ENCODE measurements at places on chromosomes 13 and 19. TPM values are rescaled to one million over a fixed set of nuclear protein-coding genes. Genes with fewer than 3 reads are reported as not detected.

CEACAM20 gene
- not detected for total RNA-seq

TTC9B gene
- total RNA-seq = not detected

IRS2 gene
- 21.5 TPM for total RNA-seq

OR7A10 gene
- not detected for total RNA-seq

CD37 gene
- 328 TPM for total RNA-seq

PLPP2 gene
- not detected for total RNA-seq

ANGPTL8 gene
- total RNA-seq = not detected

CRLF1 gene
- not detected for total RNA-seq

SIGLEC8 gene
- total RNA-seq = not detected

SGCG gene
- not detected for total RNA-seq

COL4A1 gene
- total RNA-seq = not detected

LIPE gene
- total RNA-seq = 29.5 TPM

DOHH gene
- 6.6 TPM for total RNA-seq

FAAP24 gene
- 1.3 TPM for total RNA-seq

ELAVL3 gene
- not detected for total RNA-seq

GDF15 gene
- not detected for total RNA-seq

FCER2 gene
- 1.7 TPM for total RNA-seq

ZNF302 gene
- total RNA-seq = 59.6 TPM

FGF22 gene
- total RNA-seq = 2.6 TPM

ZNF417 gene
- total RNA-seq = 44.2 TPM

KIR3DL2 gene
- not detected for total RNA-seq

ALOX5AP gene
- total RNA-seq = 16.3 TPM

IRGC gene
- total RNA-seq = not detected

EBI3 gene
- 0.36 TPM for total RNA-seq

FXYD1 gene
- not detected for total RNA-seq

ELOF1 gene
- total RNA-seq = 41.0 TPM

GAPDHS gene
- total RNA-seq = not detected

IRF2BP1 gene
- total RNA-seq = 32.9 TPM

BIVM gene
- total RNA-seq = 12.1 TPM

ZNF737 gene
- 52.9 TPM for total RNA-seq

TMPRSS9 gene
- total RNA-seq = not detected

ENOX1 gene
- not detected for total RNA-seq

LGI4 gene
- total RNA-seq = 1.6 TPM

YJEFN3 gene
- total RNA-seq = 11.1 TPM

NUFIP1 gene
- total RNA-seq = 5.2 TPM

MYADM gene
- 35.0 TPM for total RNA-seq

OVOL3 gene
- total RNA-seq = not detected
